ENCODE measurements at places on chromosomes 16 and 17. TPM values are rescaled to one million over a fixed set of nuclear protein-coding genes. Genes with fewer than 3 reads are reported as not detected.

GRCh38 chr17:20791626-20792025 lies 212.1 kb downstream of the CDRT15L2 start:
- H3K4me3 ChIP-seq = no peak overlapping the region
- H3K27ac ChIP-seq = no peak overlapping the region
- no peaks in the 10 kb centered on the region for H3K27me3 ChIP-seq

- H3K27ac ChIP-seq = no peak overlapping the region
- H3K27me3 ChIP-seq = no peaks in the 10 kb centered on the region
- no peak overlapping the region for H3K4me3 ChIP-seq
- DNase-seq = no peak
Measured at GRCh38 chr17:21201298-21201595, 12.7 kb downstream of the TMEM11 start.

- no peak overlapping the region for H3K4me3 ChIP-seq
- no peak overlapping the region for H3K27ac ChIP-seq
- DNase-seq = no peak
- H3K27me3 ChIP-seq = no peaks in the 10 kb centered on the region
Measured at GRCh38 chr16:4800290-4801041, 2.0 kb downstream of the ROGDI start.

- no peak overlapping the region for H3K4me3 ChIP-seq
- H3K36me3 ChIP-seq = no peaks in the 10 kb centered on the region
- no peaks in the 10 kb centered on the region for H3K27me3 ChIP-seq
- DNase-seq = no peak
Measured at GRCh38 chr17:49690256-49690655, 12.4 kb upstream of the SPOP start.

DNA sequence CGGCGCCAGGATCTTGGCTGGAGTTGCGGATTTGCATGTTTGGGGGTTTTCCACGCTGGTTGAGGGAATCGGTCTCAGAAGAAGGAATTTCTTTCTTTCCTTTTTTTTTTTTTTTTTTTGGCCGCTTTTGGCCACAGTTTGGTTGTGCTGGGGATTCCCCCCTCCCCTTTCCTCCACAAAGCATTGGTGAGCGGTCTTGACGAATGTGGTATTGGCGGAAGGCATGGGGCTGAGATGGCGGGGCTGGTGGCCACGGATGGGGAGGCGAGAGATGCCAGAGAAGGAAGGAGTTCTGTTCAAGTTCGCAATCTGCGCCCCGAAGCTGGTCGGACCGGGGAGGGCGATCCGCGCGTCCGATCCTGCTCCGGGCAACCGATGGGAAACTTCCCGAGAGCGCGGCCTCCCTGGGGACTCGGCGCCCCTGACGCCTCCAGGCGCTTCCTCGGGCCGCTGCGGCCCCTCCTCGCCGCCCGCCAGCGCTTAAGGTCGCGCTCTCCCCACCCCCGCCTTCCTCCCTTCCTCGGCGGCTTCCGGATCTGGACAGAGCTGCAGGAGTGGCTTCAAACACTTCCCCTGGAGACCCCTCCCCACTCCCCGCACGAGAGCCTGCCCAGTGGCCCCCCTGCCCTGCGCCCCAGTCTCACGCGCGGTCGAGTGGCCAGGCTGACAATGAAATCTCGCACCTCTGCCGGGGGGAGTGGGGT lies 43.2 kb downstream of the RAI1 start:
- no peaks in the 10 kb centered on the region for H3K27me3 ChIP-seq
- H3K4me3 ChIP-seq = peak overlapping the region; percentile 16
- H3K4me1 ChIP-seq = peaks cover 68% of the 10 kb centered on the region
- H3K27ac ChIP-seq = peak overlapping the region; percentile 77
- DNase-seq = no peak
- no peaks in the 10 kb centered on the region for H3K36me3 ChIP-seq

- no peaks in the 10 kb centered on the region for H3K36me3 ChIP-seq
- H3K27me3 ChIP-seq = no peaks in the 10 kb centered on the region
- H3K4me1 ChIP-seq = no peaks in the 10 kb centered on the region
- no peak for DNase-seq
- no peak overlapping the region for H3K27ac ChIP-seq
- H3K4me3 ChIP-seq = no peak overlapping the region
Measured at GRCh38 chr16:87680272-87680644, 78.0 kb downstream of the JPH3 start.

- no peak for DNase-seq
- H3K27ac ChIP-seq = no peak overlapping the region
- H3K27me3 ChIP-seq = no peaks in the 10 kb centered on the region
- H3K4me3 ChIP-seq = no peak overlapping the region
- H3K4me1 ChIP-seq = peaks cover 36% of the 10 kb centered on the region
- peaks cover 2% of the 10 kb centered on the region for H3K36me3 ChIP-seq
Measured at GRCh38 chr17:80032614-80033171, 3.0 kb downstream of the TBC1D16 start.

GRCh38 chr16:72270531-72270930 lies 98.6 kb upstream of the PMFBP1 start:
- no peak overlapping the region for H3K4me3 ChIP-seq
- no peak for DNase-seq
- H3K27ac ChIP-seq = no peak overlapping the region
- H3K4me1 ChIP-seq = no peaks in the 10 kb centered on the region
- H3K27me3 ChIP-seq = no peaks in the 10 kb centered on the region

GRCh38 chr16:52861614-52862022 lies 191.1 kb downstream of the CHD9NB start:
- no peaks in the 10 kb centered on the region for H3K4me1 ChIP-seq
- DNase-seq = no peak
- no peak overlapping the region for H3K4me3 ChIP-seq
- H3K27me3 ChIP-seq = no peaks in the 10 kb centered on the region

DNA sequence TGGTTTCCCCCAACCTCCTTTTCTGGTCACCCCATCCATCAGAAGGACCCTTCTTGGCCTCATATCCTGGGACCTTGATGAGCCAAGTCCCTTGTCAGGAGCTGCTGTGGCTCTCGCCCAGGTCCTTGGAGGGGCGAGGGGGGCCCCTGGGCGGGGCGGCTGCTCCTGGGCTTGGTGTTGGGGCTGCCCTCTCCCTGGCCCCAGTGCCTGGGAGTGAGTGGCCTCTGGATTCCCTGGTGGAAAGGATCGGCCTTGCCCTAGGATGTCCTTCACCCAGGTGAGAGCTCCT lies 6.2 kb upstream of the NOTUM start:
- H3K4me1 ChIP-seq = peaks cover 5% of the 10 kb centered on the region
- no peaks in the 10 kb centered on the region for H3K36me3 ChIP-seq
- H3K27me3 ChIP-seq = no peaks in the 10 kb centered on the region
- H3K27ac ChIP-seq = no peak overlapping the region
- H3K4me3 ChIP-seq = no peak overlapping the region
- no peak for DNase-seq

DNA sequence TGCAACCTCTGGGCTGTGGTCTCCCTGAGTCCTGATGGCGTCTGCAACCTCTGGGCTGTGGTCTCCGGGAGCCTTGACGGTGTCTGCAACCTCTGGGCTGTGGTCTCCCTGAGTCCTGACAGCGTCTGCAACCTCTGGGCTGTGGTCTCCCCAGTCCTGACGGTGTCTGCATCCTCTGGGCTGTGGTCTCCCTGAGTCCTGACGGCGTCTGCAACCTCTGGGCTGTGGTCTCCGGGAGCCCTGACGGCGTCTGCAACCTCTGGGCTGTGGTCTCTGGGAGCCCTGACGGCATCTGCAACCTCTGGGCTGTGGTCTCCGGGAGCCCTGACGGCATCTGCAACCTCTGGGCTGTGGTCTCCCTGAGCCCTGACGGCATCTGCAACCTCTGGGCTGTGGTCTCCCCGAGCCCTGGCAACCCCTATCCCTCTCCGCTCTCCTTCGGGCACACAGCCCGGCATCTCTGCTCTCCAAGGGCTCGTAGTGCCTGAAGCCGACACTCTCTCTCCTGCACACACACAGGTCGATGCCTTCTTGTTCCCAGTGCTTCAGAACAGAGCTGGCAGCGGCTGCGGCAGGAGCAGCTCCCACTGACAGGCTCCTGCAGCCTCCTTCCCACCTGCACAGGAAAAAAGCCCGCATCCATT lies 45.6 kb downstream of the METRNL start:
- H3K4me1 ChIP-seq = no peaks in the 10 kb centered on the region
- peaks cover 3% of the 10 kb centered on the region for H3K27me3 ChIP-seq
- no peaks in the 10 kb centered on the region for H3K36me3 ChIP-seq

DNA sequence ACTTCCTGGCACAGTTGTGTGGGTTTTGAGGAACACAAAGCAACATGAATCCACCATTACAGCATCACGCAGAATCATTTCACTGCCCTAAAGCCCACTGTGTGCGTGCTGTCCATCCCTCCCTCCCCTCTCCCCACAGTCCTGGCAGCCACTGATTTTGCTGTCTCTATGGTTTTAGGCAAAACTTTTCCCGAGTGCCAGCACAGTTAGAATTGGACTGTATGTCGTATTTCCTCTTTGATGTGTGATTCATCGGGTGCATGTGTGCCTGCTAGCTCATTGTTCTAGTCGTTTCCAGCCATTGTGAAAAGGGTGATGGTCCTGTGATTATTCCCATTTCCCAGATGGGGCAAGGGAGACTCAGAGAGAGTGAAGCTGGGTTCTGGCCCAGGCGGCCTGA lies 12.7 kb downstream of the KLHL36 start:
- no peaks in the 10 kb centered on the region for H3K36me3 ChIP-seq
- H3K27me3 ChIP-seq = no peaks in the 10 kb centered on the region
- no peaks in the 10 kb centered on the region for H3K4me1 ChIP-seq
- DNase-seq = no peak

DNA sequence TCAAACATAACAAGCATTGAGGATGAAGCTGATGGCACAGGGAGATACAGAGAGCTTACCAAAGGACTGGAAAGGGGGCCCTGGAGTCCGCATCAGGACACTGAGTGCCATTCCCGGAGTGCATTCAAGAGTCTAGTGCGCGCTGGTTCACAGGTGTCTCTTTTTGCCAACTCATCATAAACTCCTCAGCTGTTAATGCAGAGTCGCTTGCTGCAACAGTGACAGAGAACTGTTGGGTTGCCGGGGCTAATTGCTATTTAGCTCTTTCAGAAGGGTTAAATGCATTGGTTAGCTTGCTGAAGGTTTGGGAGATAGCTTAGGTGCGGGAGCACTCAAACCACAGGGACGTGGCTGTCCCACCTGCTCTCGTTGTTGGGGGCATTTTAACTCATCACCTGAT lies 1091.6 kb upstream of the EEF2KMT start:
- no peak overlapping the region for H3K27ac ChIP-seq
- DNase-seq = no peak
- H3K4me3 ChIP-seq = no peak overlapping the region
- H3K4me1 ChIP-seq = no peaks in the 10 kb centered on the region

DNA sequence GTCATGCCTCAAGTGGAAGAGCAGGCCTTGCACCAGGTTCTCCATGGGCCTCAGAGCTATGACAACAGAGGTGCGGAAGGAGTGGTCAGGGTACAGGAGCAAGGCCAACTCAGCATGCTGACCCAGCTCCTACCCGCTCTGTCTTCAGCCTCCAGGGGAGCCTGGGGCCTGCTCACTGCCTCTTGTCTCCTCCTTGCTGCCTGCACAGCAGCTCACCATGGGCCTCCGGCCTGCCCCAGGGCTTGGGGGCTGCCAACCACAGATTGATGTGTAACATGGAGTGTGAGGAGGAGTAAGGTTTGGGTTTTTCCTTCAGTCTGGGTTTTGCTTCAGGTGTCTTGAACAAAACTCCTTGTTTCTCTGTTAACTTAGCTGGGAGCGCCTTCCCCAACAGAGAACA lies 62.1 kb downstream of the PLD6 start:
- H3K4me3 ChIP-seq = no peak overlapping the region
- no peaks in the 10 kb centered on the region for H3K4me1 ChIP-seq
- DNase-seq = no peak
- no peaks in the 10 kb centered on the region for H3K27me3 ChIP-seq
- H3K36me3 ChIP-seq = no peaks in the 10 kb centered on the region

GRCh38 chr17:55228683-55229192 lies 36.0 kb upstream of the HLF start:
- DNase-seq = no peak
- H3K27me3 ChIP-seq = 0 out of 2 replicates have a peak, but pooled peaks cover 8% of the 10 kb centered on the region
- H3K4me1 ChIP-seq = no peaks in the 10 kb centered on the region
- H3K36me3 ChIP-seq = no peaks in the 10 kb centered on the region

DNA sequence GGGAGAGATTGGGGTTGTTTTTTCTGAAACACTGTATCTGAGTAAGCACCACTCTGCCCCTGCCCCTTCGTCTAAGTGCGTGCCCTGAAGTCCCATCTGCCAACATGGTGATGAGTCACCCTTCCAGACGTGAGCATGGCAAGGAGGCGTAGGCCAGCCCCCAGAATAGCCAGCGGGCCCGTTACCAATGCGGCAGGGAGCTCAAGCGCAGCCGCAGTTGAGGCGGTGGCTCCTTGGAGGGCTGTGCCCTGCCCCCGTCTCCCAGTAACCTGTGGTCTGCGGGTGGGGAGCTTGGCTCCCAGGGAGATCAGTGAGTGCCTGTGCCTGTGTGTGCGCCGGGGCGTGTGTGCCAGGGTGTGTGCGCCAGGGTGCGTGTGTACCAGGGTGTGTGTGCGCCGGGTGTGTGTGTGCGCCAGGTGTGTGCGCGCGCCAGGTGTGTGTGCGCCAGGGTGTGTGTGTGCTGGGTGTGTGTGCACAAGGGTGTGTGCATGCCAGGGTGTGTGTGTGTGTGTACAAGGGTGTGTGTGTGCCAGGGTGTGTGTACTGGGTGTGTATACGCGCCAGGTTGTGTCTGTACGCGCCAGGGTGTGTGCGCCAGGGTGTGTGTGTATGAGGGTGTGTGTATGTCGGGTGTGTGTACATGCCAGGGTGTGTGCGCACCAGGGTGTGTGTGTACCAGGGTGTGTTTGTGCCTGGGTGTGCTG lies 98.6 kb upstream of the CHMP6 start:
- H3K27me3 ChIP-seq = no peaks in the 10 kb centered on the region
- no peak overlapping the region for H3K27ac ChIP-seq
- no peak overlapping the region for H3K4me3 ChIP-seq
- no peak for DNase-seq

DNA sequence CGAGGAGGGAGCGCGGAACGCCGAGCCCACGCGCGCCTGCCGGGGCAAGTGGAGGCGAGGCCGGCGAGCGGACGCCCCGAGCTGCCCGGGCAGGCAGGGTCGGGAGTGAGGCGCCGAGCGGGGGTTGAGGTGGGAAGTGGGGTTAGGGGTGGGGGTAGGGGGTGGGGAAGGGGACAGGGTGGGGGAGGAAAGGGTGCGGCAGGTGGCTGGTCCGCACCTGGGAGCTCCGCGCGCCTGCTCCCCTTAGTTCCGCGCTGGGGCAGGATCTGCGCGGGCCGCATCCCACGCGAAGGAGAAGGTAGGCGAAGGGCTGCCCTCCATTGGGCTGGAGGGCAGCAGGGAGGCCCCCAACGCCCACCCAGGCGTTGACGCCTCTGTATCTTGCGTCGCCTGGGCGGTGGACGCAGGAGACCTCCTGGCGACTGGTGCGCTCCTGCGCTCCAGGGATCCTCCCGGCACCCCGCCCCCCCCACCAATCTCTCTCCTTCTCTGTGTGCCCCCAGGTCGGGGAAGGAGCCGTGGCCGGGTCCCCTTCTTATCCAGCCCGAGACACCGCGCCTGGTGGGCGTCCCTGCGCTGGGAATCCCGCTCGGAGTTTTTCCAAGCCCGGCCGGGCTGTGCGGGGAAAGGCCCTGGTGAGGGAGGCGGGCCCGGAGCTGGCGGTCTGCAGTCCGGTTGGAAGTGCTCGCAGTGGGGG lies 51.3 kb upstream of the AMZ2 start:
- peaks cover 2% of the 10 kb centered on the region for H3K4me1 ChIP-seq
- no peak overlapping the region for H3K27ac ChIP-seq
- peak overlapping the region; percentile 37 for H3K4me3 ChIP-seq
- DNase-seq = no peak

- H3K27ac ChIP-seq = no peak overlapping the region
- no peak overlapping the region for H3K4me3 ChIP-seq
- DNase-seq = no peak
Measured at GRCh38 chr17:80695979-80696378, 151.3 kb downstream of the RPTOR start.

LGALS9B gene
- not detected for total RNA-seq

C16orf92 gene
- not detected for total RNA-seq

CDH1 gene
- 65.8 TPM for total RNA-seq

PDP2 gene
- total RNA-seq = 15.9 TPM

CA4 gene
- 1.4 TPM for total RNA-seq

TBC1D26 gene
- total RNA-seq = 0.05 TPM

SHISA9 gene
- 0.10 TPM for total RNA-seq

PPP1R1B gene
- total RNA-seq = 45.7 TPM

CES5A gene
- not detected for total RNA-seq

Measured in Panc1 (cell line).